ENCODE measurements at places on chromosomes 5 and 9.

DNA sequence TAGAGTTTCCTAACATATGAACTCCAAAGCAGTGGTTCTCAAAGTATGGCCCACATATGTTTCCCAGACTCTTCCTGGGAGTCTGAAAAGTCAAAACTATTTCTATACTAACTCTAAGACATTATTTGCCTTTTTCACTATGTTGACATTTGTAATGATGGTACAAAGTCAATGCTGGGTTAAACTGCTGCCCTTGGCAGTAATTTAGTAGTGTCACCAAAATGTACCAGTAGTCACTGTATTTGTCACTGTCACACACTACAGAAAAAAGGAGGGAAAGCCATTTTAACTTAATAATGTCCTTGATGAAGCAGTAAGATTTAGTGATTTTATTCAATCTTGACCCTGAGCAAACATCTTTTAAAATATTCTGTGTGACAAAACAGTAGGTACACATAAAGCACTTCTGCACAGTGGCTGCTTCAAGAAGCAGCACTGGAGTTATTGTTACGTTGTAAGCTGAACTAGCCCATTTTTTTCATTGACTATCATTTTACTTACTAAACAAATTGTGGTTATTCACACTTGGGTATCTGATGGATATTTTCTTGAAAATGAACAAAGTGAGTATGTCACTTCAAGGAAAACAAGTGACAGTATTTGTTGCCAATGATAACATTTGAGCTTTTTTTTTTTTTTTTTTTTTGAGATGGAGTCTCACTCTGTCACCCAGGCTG, 90.3 kb downstream of the NR6A1 start:
- DNase-seq = no peak

DNA sequence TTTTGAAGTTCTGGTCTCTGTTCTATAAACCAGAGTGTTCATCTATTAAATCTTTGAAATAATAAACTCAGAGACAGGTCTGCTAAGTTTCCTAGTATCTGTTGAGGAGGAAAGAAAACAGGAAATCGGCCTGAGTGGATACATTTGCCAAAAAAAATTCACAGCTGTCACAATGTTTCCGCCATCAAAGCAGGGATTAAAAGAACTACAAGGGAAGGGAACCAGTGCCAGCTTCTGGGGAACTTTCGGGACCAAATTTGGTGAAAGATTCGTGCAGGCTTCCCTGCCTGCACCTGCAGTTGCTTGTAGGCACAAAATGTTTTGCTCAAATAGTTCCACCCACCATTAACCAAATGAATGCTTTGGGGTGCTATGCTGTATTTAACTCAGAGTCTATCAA, 267.5 kb downstream of the MSX2 start:
- no peak for DNase-seq

DNA sequence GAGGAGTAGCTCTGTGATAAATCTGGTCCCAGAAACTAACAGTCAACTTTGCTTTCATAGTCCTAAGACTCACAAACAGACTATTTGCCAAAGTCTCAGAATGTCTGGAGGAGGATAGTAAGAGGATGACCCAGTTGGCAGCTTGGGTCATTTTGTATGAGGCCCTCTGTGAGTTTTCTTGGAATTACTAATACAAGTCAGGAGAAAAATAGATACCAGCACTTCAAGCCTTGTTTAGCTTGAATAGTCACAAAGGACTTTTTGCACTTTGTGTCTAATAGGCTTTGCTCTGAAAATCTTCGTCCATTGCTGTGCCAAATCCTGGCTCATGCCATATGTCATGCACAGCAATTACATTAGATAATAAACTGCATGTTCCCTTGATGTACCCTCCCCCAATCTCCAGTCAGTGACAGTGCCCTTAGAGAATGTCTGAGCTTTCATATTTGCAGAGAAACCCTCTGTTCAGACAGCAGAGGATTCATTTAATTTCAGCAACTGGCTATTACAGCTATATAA, 612.8 kb downstream of the CSNK1G3 start:
- peak; percentile 89 for DNase-seq

GRCh38 chr5:168989731-168990505, 311.0 kb downstream of the SLIT3 start:
- no peak for DNase-seq

DNA sequence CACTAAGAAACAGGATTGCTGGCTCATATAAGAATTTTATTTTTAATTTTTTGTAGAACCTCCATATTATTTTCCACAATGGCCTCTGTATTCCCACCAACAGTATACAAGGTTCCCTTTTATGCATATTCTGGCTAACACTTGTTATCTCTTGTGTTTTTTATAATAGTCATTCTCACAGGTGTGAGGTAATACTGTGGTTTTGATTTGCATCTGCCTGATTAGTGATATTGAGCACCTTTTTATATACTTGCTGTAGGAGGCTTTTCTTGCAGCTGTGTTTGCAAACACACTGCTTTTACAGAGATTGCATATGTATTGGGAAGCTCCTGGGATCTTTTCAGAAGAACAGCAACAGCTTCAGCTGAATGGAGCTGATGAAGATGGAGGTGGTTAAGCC, 164.8 kb downstream of the DEPDC1B start:
- no peak for DNase-seq

DNA sequence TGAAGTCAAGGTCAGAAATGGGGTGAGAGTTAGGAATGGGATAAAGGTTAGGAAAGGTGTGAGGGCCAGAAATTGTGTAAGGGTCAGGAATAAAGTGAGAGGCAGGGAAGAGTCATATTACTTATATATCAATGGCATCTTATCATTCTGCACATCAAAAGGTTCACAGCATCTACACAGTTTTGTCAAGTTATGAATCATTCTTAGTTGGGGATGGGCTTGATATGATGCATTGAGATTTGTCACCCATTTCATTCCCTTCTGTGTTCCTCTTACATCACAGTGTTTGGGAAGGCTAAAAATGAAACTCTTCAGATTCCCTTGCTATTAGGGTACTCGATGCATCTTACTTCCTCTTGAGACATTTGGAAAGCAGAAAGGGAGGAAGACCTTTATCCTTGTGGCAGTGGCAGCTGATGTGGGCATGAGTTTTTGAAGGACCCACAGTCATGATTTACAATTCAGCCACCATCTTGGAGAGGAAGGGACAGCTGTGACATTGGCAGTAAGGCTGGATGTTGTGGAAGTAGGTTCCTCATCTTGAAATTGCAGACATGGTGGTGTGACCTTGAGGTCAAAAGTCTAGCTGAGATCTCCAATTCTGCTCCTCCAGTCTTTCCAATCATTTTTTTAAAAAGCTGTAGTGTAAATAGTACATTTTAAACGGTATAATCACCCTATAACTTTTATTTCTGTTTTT, 24.2 kb upstream of the NPR3 start:
- DNase-seq = no peak

Data from NCI-H69 (cell line).